NT2/D1 (cell line): ENCODE measurements at places on chromosomes 13 and 19.

DNA sequence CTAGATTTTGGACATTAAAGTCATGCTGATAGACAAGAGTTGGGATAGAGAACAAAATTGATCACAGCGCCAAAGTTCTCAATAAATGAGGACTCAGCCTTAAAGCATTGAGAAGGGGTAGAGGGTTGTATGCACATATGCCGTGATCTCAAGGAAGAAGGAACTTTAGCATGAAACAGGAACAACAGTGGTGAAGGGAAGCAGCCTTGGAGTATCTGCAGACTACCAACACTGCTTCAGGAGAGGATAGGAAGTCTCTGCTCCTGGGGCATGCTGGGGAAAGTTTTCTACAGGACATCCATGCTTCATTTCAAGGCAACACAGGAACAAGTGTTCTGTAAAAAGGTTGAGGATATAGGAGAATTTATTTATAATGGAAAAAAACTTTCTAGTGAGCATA is 111.9 kb upstream of the MLNR start:
- DNase-seq = no peak

GRCh38 chr13:111568290-111568689 is 247.8 kb downstream of the TEX29 start:
- no peak for DNase-seq

DNA sequence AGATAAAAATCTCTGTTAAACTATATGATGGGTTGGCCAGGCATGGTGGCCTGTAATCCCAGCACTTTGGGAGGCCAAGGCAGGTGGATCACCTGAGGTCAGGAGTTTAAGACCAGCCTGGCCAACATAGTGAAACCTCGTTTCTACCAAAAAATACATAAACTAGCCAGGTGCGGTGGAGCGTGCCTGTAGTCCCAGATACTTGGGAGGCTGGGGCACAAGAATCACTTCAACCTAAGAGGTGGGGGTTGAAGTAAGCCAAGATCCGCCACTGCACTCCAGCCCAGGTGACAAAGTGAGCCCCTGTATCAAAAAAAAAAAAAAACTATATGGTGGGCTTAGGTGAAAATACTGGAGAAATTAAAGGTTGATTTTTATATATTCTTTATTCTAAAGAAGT is 11.3 kb downstream of the TBC1D4 start:
- no peak for DNase-seq

DNA sequence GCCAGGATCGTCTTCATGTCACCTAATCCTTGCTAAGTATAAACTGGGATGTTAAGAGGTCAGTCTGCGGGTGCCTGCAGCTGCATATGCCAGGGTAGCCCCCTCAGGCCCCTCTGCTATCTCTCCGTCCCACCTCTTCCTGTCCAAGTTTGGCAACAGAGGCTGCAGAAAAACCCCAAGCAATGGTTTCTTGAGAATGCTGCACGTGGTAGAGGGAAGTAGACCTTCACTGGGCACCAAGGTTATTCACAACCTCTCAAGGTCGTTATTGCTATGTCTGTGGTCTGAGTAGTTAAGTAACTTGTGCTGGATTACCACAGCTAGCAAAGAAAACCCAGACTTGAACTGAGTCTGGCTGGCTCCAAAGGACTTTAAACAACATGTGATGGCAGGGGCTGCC is 77.9 kb upstream of the XPO4 start:
- no peak for DNase-seq

- no peak for DNase-seq
These were observed 1.2 kb downstream of the CIRBP start for GRCh38 chr19:1270213-1270853.

- DNase-seq = peak; percentile 6
These were observed 913.8 kb upstream of the SLITRK5 start for GRCh38 chr13:86757236-86757978.

GRCh38 chr13:76971215-76971614 is 20.7 kb upstream of the CLN5 start:
- no peak for DNase-seq

- no peak for DNase-seq
These were observed 12.9 kb upstream of the USE1 start for GRCh38 chr19:17202249-17202648.

DNA sequence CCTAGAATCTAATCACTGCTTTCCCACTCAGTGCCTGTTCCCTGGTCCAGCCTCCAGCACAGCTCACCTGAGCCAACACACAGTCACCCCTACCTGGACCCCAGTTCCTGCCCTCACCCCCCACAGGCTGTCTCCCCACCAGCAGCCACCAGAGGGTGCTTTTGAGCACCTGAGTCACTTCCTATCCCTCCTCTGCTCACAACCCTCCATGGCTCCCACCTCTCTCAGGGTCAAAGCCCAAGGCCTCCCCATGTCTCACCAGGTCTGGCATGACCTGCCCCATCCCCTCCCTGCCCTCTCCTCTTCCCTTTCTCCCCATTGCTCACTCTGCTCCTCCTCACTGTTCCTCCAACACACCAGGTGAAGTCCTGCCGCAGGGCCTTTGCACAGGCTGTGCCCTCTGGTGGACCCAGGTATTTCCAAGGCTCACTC is 7.1 kb upstream of the DPP9 start:
- DNase-seq = no peak

DNA sequence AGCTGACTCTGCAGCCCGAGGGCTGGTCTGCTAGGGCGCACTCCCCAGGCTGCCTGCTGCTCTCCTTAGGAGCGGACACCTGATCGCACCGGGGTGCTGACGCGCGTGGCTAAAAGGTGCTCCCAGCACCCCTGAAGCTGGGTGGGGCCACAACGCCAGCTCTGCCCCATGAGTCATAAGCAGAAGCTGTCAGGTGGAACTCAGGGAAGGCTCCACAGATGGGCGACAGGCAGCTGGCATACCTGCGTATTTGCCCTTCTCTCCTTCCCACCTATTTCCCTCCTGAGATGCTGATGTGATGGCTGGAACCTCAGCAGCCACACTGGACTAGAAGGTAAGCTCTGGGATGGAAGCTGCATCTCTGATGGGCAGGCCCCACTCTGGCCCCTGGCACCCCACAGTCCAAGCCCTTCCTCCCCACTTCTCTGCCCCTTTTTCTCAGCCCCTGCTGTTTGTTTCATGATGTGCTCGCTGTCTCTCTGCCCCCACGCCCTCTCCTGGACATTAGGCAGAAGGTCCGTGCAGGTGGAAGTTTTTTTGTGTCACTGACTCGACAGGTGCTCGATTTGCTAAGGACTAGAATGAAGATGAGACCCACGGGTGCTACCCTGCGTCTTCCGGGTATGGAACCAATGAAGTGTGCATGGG is 30.3 kb upstream of the CACTIN start:
- no peak for DNase-seq

- DNase-seq = no peak
These were observed 2.4 kb downstream of the APLP1 start for GRCh38 chr19:35870798-35871197.

DNA sequence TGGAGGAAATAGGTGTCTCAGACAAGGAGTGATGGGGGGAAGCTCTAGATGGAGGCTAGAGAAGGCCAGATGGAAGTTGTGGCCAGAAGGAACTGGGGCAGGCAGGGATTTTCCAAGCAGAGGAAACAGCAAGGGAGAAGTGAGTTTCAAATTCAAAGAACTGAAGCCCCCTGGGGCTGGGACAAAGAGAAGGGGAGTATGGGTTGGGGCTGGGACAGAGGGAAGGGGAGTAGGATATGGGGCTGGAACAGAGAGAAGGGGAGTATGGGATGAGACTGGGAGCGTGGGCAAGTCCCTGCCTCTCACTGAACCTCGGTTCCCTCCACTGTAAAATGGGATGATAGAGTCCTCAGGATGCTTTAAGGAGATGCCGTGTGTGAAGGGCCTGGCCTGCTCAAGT is 1.9 kb upstream of the GTF2F1 start:
- no peak for DNase-seq

- no peak for DNase-seq
These were observed 1004.2 kb downstream of the UQCRFS1 start for GRCh38 chr19:28208745-28209144.

GRCh38 chr13:43088093-43088511 is 64.7 kb downstream of the DNAJC15 start:
- no peak for DNase-seq

DNA sequence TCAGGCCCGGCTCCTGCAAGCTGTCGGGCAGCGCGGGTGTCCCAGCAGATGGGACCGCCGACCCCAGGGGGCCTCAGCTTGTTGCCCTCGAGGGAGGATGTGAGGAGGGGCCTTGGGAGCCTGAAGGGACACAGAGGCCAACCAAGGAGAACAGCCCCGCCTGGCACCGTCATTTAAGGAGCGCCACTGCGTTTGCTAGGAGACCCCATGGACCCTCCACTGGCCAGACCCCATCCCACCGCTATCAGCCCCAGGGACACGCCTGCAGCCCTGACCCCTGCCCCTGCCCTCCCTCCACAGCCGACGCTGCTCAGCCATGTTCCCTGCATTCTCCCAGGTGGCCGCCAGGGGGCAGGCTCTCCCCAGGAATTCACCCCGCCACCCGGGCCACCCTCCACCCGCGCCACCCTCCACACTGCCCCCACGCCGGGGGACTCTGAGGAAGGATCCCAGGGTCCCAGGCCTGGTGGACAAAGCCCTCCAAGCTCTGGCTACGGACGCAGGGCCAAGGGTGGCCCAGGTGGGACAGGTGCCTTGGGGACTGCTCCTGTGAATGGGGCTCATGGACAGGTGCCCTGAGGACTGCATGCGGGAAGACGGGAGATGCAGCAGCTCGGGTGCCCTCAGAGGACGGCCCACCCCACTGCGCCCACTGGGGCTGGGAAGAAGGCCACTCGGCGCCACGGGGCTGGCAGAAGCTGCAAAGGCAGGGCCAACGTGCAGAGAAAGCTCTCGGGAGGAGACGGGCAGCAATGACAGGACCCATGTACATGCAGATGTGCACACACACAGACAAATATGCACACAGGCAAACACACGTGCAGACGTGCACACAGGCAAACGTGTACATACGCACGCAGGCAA is 34.4 kb downstream of the PIP5K1C start:
- no peak for DNase-seq

DNA sequence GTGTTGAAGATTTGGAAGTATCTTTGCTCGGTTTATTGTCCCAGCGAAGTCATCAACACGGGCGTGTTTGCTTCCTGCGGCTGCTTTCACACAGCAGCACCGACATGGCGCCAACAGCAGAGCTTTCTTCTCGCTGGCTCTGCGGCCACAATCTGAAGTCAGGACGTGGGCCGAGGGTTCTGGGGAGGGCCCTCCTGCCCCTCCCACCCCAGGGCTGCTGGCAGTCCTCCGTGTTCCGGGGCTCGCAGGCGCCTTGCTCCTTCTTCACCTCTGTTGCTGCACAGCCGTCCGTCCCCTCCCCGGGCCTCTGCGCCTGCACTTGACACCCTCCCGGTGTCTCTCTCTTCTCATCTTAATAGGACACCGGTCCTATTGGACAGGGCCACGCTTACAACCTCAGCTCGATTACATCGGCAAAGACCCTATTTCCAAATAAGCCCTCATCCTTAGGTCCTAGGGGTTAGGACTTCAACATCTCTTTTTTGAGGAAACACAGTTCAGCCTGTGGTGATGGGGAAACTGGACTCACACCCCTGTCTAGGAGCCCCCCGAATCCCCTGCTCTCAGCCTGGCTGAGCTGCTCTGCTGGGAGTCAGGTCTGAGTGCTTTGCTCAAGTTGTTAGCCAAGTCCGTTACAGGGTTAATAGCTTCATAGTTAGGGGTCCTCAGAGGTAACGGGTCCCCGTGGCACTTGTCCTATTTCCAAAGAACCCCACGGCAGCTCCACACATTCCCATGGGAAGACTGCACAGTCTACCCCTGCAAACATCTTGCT is 2.7 kb upstream of the TEX29 start:
- no peak for DNase-seq

DNA sequence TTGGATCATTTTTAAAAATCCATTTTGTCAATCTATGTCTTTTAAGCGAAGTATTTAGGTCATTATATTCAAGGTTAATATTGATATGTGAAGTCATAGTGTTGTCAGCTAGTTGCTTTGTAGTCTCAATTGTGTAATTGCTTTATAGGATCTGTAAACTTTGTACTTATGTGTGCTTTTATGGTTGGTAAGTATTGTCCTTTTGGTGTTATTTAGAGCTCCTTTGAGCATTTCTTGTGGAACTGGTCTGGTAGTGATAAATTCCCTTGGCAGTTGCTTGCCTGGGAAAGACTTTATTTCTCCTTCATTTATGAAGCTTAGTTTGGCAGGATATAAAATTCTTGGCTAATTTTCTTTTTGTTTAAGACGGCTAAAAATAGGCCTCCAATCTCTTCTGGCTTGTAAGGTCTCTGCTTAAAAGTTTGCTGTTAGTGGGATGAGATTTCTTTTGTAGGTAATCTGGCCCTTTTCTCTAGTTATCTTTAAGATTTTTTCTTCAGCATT is 368.8 kb downstream of the SPRY2 start:
- no peak for DNase-seq

DNA sequence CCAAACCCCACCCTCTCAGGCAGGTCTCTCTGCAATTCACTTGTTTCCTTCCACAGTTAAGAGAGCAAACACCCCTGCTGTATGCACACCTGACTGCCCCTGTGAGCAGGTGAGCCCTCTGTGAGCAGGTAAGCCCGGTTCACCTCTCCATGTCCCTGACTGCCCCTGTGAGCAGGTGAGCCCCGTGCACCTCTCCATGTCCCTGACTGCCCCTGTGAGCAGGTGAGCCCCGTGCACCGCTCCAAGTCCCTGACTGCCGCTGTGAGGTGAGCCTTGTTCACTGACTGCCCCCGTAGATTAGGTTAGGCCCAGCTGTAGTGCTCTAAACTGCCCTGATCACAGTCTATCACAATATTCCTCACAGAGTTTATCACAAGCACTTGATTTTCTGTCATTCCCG is 29.2 kb downstream of the TMTC4 start:
- no peak for DNase-seq

DNA sequence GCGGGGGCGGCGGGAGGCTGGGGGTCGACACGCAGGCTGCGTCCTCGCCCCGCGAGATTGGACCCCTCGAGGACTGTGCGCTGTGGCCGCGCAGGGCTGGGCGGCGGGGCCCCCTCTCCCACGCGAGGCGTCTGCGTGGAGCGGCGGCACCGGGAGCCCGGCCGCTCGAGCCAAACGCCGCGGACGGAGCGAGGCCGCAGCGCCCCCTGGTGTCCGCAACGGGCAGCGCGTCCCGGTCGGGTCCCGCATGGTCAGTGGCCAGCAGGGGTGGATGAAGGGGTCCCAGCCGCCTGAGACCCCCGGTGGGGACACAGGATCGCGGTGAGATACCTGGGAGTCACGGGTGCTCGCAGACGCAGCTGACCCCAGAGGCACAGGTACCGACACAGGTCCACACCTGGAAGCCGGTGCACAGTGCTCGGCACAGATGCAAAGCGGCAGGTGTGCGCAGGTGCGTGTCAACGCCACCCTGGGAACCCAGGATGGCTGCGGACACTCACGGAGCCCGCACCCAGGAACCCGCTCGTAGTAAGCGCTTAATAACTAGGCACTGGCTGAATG is 2.1 kb upstream of the CIRBP start:
- no peak for DNase-seq

GRCh38 chr13:112647256-112647655 is 42.6 kb upstream of the ATP11A start:
- no peak for DNase-seq

DNA sequence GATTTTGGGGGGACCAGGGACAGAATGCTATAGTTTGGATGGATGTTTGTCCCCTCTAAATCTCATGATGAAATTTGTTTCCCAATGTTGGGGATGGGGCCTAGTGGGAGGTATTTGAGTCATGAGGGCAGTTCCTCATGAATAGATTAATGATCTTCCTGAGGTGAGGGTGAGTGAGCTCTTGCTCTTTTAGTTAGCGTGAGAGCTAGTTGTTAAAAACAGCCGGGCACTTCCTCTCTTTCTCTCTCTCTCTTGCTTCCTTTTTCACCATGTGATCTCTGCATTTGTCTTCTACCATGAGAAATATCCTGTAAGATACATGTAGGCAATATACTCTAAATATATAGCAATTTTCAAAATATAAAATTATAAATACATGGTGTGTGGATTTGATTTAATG is 290.8 kb upstream of the PCDH9 start:
- no peak for DNase-seq
